ENCODE measurements at places on chromosomes 4 and X.
A peak's percentile ranks its signal among the peaks of the same experiment; 100 is the strongest.

DNA sequence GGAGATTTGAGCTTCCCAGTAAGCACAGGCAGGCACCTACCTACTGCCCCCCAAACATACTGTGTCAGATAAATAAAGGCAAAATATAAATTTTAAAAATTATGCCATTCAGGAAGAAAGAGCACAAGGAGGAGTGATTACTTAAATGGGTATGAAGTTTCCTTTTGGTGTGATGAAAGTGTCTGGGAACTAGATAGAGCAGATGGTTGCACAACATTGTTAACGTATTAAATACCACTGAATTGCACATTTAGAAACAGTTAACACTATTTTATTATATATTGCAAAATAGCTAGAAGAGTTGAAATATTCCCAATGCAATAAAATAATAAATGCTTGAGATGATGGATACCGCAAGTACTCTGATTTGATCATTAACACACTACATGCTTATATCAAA, 374.7 kb upstream of the FGF13 start:
- no peak for DNase-seq

DNA sequence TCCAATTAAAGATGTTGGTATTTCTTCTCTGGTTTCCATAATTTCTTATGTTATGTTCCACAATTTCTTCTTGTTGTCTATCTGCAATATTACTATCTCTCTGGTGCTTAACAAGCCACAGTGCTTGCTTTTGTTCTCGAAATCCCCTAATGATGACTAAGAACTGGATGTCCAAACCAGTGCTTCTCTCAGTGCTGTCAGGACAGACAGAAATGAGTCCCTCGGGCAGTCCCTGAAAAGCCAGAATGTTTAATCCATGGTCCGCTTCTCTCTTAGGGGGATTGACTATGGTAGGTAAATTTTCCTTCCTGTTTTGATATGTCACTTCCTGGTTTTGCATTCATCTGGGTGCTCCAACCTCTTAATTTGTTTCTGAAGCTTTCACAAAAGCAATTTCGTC, 321.6 kb upstream of the PCDH10 start:
- no peak for DNase-seq

DNA sequence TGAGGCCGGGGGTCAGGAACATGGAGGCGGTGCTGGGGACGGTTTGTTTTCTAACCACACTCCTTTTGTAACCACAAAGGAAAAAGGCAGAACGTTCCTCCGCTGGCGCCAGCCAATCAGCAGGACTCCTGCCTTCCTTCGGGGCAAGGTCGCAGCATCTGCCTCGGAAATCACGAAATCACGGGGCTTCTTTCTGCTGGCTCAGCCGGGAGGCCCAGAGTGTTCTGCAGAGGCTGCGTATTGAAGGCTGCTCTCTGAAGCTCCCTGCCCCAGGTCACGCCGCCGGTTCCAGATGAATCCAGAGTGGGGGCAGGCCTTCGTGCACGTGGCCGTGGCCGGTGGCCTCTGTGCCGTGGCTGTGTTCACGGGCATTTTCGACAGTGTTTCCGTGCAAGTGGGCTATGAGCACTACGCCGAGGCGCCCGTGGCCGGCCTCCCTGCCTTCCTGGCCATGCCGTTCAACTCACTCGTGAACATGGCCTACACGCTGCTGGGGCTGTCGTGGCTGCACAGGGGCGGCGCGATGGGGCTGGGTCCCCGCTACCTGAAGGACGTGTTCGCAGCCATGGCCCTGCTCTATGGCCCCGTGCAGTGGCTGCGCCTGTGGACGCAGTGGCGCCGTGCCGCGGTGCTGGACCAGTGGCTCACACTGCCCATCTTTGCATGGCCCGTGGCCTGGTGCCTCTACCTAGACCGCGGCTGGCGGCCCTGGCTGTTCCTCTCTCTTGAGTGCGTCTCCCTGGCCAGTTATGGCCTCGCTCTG, 9.4 kb downstream of the TMEM187 start:
- DNase-seq = no peak

DNA sequence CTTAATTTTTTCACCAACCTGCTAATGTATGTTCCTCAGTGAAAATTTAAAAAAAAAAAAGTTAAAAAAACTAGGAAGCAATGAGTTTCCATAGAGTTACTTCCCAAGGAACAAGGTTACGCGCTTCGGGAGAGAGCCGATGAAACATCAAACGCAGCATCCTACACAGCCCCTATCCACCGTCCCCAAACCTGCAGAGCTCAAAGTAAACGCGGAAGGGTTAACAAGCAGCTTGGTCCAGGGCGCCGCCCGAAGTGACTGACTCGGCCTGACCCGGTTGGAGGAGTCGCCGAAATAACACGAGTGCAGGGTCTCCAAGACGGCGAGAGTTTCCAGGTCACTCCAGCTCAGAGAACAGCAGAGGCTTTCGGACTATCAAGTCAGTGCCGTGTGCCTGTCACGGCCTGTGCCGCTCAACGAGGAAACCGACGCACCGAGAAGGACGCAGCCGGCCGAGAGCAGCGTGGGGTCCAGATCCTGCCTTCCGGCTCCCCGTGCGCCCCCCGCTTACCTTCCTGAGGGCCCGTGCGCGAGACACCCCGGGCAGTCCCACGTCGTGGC, 512 bp downstream of the NOP14 start:
- DNase-seq = peak; percentile 68

GRCh38 chr4:84651499-84651898, 68.6 kb downstream of the CDS1 start:
- DNase-seq = no peak

- no peak for DNase-seq
Observed at GRCh38 chr4:173128199-173128890, 40.3 kb upstream of the GALNT7 start.

- DNase-seq = no peak
Observed at GRCh38 chr4:24279911-24280375, 304.4 kb downstream of the DHX15 start.

- no peak for DNase-seq
Observed at GRCh38 chr4:148344941-148345340, 97.3 kb downstream of the NR3C2 start.

DNA sequence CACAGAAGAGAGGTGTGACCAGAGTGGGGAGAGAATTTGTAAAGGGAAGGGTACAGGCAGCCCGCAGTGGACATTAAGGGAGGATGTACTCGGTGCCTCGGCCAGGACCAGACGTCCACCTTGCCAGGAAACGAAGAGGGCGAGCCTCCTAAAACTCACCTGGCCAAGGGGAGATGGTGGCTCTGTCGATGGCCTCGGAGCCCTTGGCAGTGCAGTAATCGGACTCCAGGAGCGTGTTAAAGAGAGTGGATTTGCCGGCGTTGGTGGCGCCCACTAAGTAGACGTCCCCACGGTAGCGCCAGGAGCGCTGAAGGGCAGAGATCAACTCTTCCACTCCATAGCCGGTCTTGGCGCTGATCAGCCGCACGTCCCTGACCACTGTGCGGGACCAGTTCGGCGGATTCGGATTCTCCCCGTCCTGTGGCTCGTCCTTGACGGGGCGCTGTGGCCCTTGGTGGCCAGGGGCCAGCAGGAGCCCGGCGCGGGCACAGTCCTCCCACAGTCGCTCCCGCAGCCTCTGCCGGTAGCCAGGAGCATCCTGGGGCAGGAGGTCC, 1.0 kb downstream of the NOA1 start:
- peak; percentile 36 for DNase-seq

GRCh38 chr4:3041192-3042142, 32.9 kb downstream of the HTT-AS start:
- no peak for DNase-seq

DNA sequence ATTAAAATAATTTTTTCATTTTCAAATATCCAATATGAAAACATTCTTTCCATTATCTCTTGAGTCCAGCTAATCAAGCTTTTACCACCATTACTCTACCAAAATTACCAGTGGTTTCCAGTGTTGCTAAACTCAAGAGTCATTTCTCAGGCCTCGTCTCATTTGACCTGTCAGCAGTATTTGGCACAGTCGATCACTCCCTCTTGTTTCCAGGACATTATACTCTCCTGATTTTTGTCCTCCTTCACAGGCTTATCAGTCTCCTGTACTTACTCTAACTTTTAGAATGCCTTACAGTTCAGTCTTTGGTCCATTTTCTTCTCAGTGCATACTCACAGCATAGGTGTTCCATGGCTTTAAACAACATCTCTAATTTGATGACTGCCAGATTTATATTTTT, 11.6 kb downstream of the USP38 start:
- no peak for DNase-seq

GRCh38 chr4:99586797-99587196, 12.2 kb downstream of the MTTP start:
- no peak for DNase-seq

GRCh38 chr4:17469931-17470674, 41.8 kb downstream of the QDPR start:
- DNase-seq = no peak

DNA sequence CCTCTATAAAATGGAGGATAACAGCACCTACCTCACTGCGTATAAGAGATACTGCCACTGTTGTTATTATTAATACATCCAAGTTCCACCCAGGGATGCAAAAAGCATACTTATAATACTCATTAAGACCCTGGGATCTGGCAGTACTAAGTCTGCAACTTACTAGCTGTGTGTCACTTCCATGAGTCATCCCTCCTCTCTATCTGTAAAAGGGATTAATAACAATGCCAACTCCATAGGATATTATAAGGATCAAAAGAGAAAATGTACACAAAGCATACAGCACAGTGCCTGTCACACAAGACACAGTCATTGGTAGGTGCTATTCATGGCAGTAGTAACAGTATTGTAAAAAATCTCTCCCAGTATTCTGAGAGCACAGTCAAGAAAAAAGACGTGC, 216.7 kb downstream of the HS6ST2 start:
- DNase-seq = no peak

GRCh38 chrX:117680286-117680685, 436.3 kb downstream of the KLHL13 start:
- no peak for DNase-seq

GRCh38 chrX:121356850-121357171, 309.4 kb downstream of the GLUD2 start:
- no peak for DNase-seq

DNA sequence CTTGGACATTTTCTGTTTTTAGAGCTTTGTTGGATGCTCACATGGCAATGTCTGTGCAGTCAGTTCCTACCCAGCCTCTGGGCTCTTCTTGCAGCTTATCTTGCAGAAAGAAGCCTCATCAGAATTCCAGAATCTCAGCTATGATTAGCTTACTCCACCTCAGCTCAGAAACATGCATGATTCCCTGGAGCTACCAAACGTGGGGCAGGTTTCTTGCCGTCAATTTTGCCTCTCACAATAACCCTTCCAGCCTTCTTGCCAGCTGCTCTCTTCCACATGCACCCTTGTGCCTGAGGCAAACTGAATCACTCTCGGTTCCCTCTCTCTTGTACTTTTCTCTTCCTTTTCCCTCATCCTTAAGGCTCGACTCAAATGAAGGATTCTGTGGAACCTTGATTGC, 141.4 kb downstream of the PTTG2 start:
- DNase-seq = no peak

DNA sequence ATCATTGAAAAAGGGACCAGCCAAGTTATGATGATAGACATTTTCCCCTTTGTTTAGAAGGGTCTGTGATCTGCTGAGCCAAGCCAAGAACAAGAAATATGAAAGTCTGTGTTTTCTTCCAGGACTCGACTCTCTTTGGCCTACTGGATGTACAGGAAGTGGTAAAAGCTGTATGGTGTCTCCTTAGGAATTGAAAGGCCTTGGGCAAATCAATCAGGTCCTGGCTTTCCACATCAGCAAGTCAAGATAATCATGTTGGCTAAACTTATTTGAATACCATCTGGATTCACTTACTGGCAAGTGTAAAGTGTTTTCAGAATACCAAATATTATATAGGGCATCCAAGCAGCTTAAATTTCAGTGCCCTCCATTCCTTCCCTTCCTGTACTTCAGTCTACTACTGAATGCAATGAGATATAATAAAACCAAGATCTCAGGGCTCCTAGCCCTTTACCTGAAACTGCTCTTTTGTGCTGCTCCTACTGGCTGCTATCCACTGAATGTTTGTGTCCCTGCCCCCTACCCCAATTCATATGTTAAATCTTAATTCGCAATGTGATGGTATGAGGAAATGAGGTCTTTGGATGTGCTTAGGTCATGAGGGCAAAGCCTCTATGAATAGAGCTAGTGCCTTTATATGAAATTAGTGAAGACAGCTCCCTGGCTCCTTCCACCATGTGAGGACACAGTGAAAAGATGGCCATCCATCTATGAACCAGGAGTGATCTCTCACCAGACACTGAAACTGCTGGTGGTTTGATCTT, 578.0 kb downstream of the SPRY1 start:
- DNase-seq = no peak

DNA sequence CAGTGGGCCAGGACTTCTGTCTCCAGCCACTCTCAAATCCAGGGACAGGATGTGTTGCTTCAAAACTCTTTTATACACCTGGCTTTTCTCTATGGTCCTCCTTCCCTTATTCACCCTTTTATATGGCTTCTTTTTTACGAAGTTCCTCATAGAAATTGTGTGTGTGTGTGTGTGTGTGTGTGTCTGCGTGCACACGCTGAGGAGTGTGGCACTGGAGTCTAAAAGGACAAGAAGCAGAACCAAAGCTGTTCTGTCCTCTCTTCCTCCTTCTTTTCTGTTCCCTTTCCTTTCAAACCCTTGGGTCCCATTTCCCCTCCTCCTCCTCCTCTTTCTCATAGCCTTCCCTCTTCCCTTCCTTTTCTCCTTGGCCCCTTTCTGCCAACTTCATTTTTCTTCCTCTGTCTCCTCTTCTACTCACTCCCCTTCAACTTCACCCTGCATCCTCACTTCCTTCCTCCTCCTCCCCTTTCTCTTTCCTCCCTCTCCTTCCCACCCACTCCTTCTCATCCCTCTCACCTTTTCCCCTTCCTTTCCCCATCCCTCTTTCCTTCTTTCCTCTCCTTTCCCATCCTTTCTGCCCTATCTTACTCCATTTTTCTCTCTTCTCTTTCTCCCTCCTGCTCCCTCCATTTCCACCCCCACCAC, 360.5 kb downstream of the MID1IP1 start:
- no peak for DNase-seq

DNA sequence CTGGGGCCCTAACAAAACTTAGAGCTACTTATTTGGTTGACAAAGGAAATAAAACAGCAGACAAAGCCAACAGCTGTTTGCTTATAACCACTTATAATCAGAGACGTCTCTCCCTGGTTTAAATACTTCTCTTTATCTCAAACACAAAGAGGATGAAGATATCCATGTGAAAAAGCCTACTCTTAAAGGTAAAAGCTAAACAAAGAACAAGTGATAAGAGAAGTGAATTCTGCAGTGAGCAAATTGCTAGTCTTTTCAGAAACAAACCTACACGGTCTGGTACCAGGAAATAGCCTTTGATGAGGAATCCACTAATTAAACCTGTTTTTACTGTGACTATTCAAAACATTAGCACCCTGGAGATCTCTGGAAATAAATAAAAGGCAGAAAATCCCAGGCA, 46.7 kb downstream of the GRIA3 start:
- DNase-seq = no peak

- no peak for DNase-seq
Observed at GRCh38 chr4:138977524-138977923, 38.1 kb upstream of the NOCT start.

- DNase-seq = peak; percentile 33
Observed at GRCh38 chr4:139532947-139533346, 23.1 kb downstream of the SETD7 start.

GRCh38 chr4:10030972-10031667, 9.8 kb upstream of the SLC2A9 start:
- no peak for DNase-seq

GRCh38 chr4:57039345-57039744, 60.6 kb downstream of the POLR2B start:
- no peak for DNase-seq
